ENCODE measurements at places on chromosomes 6 and 20.
A peak's percentile ranks its signal among the peaks of the same experiment; 100 is the strongest.

DNA sequence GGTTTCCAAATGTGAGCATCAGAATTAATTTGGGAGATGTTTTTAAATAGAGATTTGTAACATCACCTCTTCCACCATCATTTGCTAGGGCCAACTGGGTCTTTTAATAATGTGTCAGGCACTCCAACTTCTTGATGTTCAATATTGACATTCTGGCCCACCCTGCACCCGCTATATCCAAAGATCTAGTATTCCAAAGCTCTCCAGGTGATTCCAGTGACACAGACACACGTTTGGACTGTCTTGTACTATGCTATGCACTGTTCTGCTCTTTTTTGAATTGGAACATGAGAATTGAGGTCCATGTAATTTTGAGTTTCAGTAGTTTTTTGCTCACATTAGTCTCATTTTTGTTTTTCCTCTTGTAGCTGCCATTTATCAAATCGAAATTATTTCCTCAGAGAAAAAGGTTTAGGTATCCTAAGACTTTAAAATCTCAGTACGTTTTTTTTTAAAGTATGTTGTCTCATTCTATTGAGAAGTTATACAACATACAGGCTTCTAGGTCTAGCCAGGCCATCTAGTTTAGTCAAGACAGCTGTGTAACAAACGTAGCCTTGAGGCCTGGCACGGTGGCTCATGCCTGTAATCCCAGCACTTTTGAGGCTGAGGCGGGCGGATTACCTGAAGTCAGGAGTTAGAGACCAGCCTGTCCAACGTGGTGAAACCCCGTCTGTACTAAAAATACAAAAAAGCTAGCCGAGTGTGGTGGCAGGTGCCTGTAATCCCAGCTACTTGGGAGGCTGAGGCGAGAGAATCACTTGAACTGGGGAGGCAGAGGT, 3.1 kb downstream of the BICRAL start:
- no peak for DNase-seq

DNA sequence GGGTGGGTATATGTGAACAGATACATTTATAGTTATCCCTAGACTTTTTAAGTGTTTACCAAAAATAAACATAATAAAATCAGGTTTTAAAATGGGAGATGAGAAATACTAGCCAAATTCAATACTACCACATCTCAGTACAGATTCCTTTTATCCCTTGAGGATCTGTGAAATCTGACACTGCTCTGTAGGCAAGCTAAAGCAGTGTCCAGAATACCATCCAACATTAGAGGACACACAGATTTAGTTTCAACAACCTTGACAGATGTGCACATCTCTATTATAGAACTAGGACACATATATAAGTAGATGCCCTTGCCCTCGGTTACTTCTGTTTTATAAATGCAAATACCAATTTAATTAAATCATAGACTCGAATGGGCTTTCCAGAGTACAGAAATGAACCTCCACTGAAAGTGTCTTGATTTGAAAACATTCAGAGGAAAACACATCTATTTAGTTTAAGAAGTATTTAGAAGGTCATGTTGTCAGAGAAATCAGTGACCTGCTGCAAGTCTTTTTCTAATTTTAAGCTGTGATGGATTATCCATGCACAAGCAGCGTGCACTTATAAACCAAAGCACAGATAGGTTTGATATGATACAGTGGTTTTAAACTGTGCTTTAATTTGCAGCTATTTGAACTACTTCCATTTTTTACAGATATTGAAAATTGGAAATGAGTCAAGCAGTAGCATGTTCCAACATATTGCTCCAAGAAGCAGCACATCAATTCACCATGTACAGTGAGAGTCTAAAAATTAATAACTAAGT, 156.3 kb upstream of the EPHA7 start:
- DNase-seq, result no peak

GRCh38 chr20:39067526-39068216, 105.5 kb downstream of the DHX35 start:
- DNase-seq, result no peak

- no peak for DNase-seq
Observed at GRCh38 chr6:46290421-46291274, 119.9 kb upstream of the ENPP5 start.

DNA sequence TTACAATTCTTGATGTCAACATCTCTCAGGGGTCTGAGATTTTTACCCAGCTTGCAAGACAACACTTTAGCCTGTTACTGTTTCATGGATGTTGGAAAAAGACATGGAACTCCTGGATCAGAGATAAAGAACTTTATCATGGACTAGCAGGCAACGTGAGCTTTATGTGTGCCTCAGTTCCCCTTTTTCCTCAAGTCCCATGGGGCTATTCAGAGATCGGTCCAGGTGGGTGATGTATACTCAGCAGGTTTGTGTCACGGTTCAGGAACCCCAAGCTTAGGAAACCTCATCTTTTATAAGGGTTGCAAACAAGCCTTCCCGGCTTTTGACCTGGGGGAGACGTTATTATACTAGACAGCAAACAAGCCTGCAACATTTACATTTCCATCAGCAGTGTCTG, 15.0 kb downstream of the AFG1L start:
- DNase-seq, result no peak

GRCh38 chr6:89643406-89643805, 4.9 kb upstream of the LYRM2 start:
- DNase-seq, result no peak

DNA sequence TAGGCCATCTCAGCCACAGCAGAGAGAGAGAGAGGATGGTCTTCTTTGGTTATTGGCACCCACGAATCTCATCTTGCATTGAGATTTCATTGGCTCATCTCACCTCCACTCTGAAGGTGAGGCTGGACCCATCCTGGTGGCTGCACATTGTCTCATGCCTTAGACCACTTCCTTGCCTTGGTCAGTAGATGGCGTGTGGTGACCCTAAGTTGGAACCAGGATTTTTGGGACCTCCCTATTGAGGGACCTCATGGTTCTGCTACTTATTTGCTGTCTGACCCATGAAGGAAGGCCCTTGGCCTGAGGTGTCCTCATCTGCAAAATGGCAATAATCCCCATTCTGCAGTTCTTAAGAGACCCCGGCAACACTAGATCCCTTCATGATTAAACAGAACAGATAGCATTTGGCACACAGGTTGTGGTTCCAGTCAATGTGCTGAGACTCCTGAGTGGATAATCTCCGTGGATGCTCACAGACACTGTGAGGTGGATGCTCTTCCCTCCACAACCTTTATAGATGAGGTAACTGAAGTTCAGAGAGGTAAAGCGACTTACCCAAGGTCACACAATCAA, 21.5 kb upstream of the AAR2 start:
- peak; percentile 53 for DNase-seq

GRCh38 chr6:105402939-105403935, at the start of gene PREP:
TSS of gene PREP (minus strand) at chr6:105403082. CDS start at chr6:105402891, 191 bp downstream.
- peak; percentile 72 for DNase-seq

DNA sequence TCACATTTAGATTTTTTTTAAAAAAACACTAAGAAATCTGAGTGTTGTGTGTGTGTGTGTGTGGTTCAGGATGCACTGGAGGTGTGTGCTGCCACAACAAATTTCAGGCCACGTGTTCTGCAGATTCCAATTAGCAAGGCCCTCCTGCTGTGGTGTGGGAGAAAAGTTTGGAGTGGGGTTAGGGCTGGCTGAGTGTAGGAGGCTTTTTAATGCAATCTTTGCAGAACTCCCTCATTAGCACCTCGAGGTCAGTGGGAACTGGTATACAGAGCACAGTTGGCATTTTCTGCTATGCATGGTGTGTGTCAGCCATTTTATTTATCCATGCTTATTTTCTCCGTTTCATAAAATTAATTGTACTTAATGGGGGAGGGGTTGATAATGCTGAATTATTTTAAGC, 187.6 kb downstream of the SOX4 start:
- no peak for DNase-seq

DNA sequence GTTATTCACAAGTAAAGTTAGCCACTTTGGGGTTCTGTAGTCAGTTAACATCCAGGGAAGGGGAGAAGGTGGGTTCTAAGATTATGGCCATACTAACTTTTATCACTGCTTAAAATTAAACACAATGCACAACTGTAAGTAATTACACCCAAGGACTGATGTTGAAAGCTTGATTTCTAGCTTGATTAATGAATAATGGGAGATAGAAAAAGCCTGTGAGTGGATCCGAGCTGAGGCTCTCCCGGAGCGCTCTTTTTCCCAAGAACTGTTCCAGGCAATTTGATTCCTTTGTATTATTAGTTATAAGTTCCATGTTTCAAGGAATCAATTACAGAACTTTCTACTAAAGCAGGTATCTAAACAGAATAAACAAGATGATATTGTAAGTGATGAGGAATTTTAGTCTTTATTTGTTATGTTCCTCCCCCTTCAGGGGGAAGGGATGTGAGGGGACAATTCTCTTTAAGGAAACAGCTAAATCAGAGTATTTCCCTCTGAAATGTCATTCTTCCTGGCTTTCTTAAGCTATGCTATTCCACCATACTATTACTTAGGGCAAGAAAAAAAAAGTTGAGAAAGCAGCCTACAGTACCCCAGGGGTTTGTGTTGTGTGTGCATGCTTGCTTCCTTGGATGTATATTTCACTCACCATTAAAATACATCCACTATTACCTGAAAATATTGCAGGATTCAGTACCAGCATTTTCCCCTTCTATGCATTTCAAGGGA, 3.8 kb downstream of the TSHZ2 start:
- DNase-seq, result no peak

- DNase-seq, result no peak
Observed at GRCh38 chr6:28643017-28643740, 117.5 kb downstream of the GPX5 start.

- DNase-seq, result no peak
Observed at GRCh38 chr6:130622142-130622541, 205.1 kb upstream of the SMLR1 start.

DNA sequence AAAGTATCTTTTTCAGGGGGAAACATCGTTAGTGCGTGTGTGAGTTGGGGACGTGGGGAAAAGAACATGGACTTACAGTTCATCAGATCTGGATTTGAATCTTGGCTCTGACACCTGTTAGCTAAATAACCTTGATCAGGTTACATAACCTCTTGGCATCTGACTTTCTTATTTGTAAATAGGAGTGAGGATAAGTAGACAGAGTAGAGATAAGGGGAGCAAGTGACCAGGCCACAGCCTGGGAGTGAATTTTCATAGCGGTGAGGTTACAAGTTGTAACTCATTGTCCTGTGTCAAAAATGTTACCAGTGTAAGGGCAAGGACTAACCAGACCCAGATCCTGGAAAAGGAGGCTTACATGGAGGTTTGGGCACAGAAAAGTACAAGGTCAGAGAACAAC, 733.5 kb upstream of the MMS22L start:
- DNase-seq, result no peak

- no peak for DNase-seq
Observed at GRCh38 chr6:133198725-133199124, 42.4 kb upstream of the EYA4 start.

GRCh38 chr20:61848851-61849250, 216.8 kb downstream of the TAF4 start:
- DNase-seq, result no peak

DNA sequence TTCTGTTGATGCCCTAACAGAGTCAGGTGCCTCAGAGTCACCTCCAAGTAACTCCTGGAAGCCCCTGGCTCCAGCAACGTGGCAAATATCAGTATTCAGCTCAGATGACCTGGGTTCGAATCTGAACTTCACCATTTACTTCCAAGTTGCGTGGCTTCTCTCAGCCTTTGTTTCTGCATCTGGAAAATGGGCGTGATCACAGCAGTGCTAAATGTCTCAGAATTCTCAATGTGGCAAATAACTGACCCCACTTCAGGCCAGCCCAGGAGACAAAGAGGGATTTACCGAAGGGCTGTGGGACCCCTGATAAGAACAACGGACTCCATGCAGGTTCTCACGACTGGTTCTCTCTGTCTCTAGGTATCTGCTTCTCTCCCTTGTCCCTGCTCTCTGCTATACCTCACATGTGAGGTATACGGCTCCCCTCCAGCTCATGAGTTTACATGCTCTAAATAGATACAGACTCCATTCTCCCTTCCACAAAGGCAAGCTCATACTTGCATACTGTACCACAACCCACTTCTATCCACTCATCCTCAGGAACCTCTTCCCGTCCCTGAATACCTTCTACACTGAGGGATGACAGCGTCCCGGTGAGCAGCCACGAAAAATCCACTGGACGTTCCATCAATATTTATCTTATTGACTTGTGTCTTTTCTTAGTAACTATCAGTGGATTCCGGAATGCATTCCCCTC, 84.1 kb downstream of the SNX5 start:
- DNase-seq, result no peak

DNA sequence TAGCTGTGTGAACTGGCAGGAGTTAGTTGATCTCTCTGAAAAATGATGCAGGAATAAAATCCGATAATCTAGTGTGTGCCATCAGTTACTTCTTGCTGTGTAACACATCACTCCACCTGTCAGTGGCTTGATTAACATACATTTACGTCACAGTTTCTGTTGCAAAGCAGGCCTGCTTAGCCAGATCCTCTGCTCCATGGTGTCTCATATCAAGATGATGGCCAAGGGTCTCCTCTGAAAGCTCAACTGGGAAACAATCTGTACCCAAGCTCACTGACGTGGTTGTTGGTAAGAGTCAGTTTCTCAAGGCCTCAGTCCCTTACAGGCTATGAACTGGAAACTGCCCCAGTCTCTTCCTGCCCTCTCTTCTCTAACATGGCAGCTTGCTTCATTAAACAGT, 51.8 kb downstream of the FOXA2 start:
- no peak for DNase-seq

DNA sequence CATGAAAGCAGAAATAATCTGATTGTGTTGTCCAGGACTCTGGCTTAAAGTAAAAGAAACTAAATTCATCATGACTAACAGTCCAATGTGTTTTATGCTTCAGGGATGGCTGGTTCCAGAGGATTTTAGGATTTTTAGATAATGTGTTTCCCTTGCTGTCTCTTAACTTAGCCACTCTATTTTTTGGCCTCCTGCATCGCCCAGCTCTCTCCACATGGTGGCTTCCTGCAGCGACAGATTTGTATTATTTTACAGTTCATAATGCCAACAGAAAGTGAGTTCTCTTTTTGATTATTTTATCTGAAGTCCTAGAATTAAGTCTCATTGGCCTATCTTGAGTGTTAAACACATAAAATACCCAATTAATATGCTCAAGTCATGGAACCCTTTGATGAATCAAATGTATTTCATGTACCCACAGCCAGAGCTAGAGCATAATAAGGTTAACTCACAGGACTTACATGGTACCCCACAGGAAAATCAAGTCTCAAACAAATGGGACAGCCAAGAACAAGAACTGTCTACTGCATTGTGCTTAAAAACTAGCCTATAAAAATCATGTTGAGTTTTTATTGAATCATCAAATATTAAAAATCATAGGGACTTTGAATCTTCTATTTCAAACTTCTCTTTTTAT, 582.5 kb downstream of the DOK5 start:
- DNase-seq, result no peak

- DNase-seq, result no peak
Observed at GRCh38 chr6:57190140-57190539, 18.0 kb downstream of the BAG2 start.

GRCh38 chr6:150250826-150251225, 108.0 kb downstream of the PPP1R14C start:
- peak; percentile 59 for DNase-seq

- no peak for DNase-seq
Observed at GRCh38 chr6:13985663-13986325, 61.0 kb downstream of the RNF182 start.

DNA sequence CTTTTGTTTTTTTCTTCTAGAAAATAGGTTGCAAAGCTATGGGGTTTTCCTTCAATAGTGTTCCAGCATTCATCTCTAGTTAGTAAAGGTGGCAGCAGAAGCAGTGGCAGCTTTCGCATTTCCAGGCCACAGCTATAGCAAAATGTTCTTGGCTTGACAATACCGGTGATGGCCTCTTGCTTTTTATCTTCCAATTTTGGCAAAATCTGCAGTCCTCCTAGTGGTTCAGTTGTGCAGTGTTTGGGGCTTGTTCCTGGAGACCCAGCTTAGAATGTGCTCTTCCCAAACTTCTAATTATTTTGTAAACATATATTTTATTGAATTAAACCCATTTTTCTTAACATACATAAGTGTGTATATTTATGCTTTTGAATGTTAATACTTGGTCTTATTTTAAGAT, 370.6 kb upstream of the MAN1A1 start:
- no peak for DNase-seq
